Lung (tissue), 17 donors: ENCODE measurements at places on chromosomes 7 and 10. TPM values are rescaled to one million over a fixed set of nuclear protein-coding genes. Genes with fewer than 3 reads are reported as not detected.

- no peak overlapping the region for H3K4me3 ChIP-seq
- DNase-seq: no peak
- H3K27ac ChIP-seq: no peak overlapping the region
- H3K27me3 ChIP-seq: no peaks in the 10 kb centered on the region
Observed at GRCh38 chr10:65355141-65355680, 1570.6 kb upstream of the LRRTM3 start.

DNA sequence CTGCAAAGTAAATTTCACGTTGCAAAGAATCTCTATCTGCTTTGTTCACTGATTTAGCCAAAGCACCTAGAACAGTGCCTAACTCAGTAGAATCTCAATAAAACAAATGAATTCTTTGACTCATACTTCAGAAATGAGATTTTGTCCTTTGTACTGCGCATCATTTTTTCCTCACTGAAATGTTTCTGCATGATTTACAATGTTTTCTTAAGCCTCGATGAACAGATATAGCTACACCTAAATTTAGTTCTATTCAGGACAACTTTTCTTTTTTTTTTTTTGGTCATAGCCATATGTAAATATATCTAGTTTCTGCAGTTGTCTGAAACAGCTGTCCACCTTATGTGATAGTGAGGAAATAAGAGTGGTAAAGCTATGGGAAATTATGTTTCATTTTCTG, 15.3 kb downstream of the GNAT3 start:
- no peak for DNase-seq
- H3K4me1 ChIP-seq: peaks cover 9% of the 10 kb centered on the region
- no peaks in the 10 kb centered on the region for H3K27me3 ChIP-seq
- no peak overlapping the region for H3K27ac ChIP-seq

GRCh38 chr10:47065903-47066302, 154.7 kb downstream of the PTPN20 start:
- no peak overlapping the region for H3K27ac ChIP-seq
- H3K4me3 ChIP-seq: no peak overlapping the region
- H3K27me3 ChIP-seq: no peaks in the 10 kb centered on the region
- H3K4me1 ChIP-seq: no peaks in the 10 kb centered on the region
- no peaks in the 10 kb centered on the region for H3K36me3 ChIP-seq

Gene KAZALD1
- 8.2 TPM for total RNA-seq

DNA sequence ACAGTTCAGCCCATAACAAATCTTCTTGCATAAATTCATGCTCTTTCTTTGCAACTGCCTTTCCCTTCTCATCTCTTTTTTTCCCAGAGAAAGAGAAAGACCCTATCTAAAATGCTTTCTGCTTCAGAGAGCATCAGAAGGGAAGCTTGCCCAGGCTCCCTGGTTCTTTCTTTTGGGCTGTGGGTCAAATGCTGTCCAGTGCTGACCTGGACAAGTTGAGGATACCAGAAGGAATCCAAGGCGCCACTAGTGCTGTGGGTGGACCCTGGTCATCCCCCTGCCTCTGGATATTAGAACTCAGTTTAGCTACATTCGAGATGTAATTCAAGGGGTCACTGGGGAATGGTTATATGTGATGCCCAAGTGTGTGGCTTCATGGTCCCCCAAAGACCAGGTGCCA, 411.6 kb downstream of the RPS24 start:
- no peak overlapping the region for H3K4me3 ChIP-seq
- H3K4me1 ChIP-seq: no peaks in the 10 kb centered on the region
- no peaks in the 10 kb centered on the region for H3K36me3 ChIP-seq
- no peaks in the 10 kb centered on the region for H3K27me3 ChIP-seq
- DNase-seq: no peak

Gene SLC13A1
- not detected for total RNA-seq

DNA sequence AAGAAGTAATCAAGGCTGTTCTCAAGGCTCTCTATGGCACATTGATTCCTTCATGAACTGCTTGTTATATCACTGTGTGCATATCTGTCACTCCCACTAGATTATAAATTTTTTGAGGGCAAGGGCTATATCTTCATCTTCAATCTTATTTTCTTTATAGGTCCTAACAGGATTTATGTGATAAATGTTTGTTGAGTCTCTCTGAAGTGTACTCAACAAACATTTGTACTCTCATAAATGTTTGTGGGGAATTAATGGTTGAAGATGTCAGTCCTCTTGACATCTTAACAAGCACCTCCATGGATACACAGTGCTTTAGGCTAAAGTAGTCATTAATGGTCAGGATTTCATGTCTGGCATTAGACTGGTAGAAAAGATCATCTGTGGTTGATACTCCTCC, 143.2 kb downstream of the RNLS start:
- H3K4me3 ChIP-seq: no peak overlapping the region
- no peaks in the 10 kb centered on the region for H3K4me1 ChIP-seq
- DNase-seq: no peak
- H3K27me3 ChIP-seq: no peaks in the 10 kb centered on the region
- H3K36me3 ChIP-seq: no peaks in the 10 kb centered on the region

DNA sequence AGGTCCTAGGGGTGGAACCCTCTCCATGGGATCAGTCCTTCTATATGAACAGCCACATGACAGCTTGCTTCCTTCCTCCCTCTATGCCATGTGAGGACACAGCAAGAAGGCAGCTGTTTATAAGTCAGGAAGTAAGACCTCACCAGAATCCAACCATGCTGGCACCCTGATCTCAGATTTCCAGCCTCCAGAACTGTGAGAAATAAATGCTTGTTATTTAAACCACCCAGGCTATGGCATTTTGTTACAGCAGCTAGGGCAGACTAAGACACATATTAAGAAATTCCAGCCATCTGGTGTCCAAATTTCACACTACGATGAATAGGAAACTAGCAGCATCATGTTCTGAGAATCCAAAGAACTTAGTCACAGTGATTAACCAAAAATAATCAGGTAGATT, 140.1 kb downstream of the ZFAND4 start:
- no peak overlapping the region for H3K27ac ChIP-seq
- DNase-seq: no peak
- H3K4me1 ChIP-seq: no peaks in the 10 kb centered on the region

DNA sequence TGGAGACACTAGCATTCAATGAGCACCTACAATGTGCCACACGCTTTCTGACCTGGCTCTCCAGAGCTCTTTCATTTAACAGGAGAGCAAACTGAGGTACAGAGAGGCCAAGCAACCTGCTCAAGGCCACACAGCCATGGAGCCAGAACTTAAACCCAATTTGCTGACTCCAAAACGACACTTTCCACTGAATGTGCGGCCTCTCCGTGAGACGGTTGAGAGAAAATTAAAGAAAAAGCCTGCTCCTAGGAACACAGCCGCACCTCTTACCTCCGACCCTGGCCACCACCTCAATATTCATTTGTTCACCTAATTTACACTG, 42.8 kb downstream of the ZCCHC24 start:
- H3K4me1 ChIP-seq: peaks cover 100% of the 10 kb centered on the region
- H3K36me3 ChIP-seq: no peaks in the 10 kb centered on the region
- no peaks in the 10 kb centered on the region for H3K27me3 ChIP-seq
- H3K27ac ChIP-seq: peak overlapping the region; percentile 84

DNA sequence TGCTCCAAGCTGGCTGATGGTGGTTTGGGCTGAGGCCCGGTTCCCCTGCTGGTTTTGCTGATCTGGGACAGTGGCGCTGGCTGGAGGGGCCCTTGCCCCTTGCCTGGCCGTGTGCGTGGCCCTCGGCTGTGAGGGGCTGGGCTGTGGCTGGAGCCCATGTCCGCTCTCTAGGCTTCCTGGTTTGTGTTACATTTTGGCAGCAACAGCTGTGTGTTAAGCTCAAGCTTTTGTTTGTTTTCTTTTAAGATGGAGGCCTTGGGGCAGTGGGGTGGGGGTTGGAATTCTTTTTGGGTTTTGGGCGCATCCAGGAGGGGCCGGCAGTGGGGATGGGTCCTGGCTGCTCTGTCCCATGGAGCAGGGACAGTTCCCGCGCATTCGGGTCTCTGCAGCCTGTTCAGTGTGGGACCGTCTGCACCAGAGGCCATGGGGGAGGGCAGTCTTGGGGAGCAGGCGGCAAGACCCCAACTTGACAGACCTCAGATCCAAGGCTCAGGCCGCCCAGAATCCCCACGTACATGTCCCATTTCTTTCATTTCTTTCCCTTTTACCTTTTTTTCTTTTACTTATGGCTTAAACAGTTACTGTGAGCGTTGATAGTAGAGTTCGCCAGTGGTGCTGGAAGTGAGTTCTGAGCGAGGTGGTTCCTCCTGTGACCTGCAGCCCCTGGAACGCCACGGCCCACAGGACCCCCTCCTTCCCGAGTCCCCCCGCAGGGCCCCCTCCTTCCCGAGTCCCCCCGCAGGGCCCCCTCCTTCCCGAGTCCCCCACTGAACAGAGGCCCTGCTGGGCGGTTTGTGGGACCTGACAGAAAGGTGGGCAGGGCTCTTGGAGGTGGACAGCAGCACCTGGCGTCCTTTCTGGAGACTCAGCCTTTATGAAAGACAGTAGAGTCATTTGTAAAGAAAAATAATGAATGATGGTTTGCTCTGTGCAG, 75.3 kb downstream of the INPP5A start:
- peak; percentile 87 for DNase-seq
- H3K36me3 ChIP-seq: no peaks in the 10 kb centered on the region
- H3K27ac ChIP-seq: no peak overlapping the region
- H3K27me3 ChIP-seq: no peaks in the 10 kb centered on the region
- H3K4me1 ChIP-seq: no peaks in the 10 kb centered on the region

GRCh38 chr10:86390337-86391120, 23.9 kb upstream of the GRID1 start:
- DNase-seq: no peak
- H3K27ac ChIP-seq: no peak overlapping the region
- H3K4me3 ChIP-seq: no peak overlapping the region
- H3K4me1 ChIP-seq: peaks cover 4% of the 10 kb centered on the region
- H3K36me3 ChIP-seq: no peaks in the 10 kb centered on the region

- H3K36me3 ChIP-seq: no peaks in the 10 kb centered on the region
- no peak for DNase-seq
- no peaks in the 10 kb centered on the region for H3K4me1 ChIP-seq
- no peak overlapping the region for H3K27ac ChIP-seq
Observed at GRCh38 chr7:44539669-44540506, 1.2 kb downstream of the NPC1L1 start.

Gene GRID2IP
- total RNA-seq: 0.80 TPM

Gene ITGA8
- total RNA-seq: 22.5 TPM
